ENCODE measurements at places on chromosomes 1 and 21. TPM values are rescaled to one million over a fixed set of nuclear protein-coding genes. Genes with fewer than 3 reads are reported as not detected.

Gene FOXO6
- 0.51 TPM for total RNA-seq

Gene GCSAML
- not detected for total RNA-seq

Gene PGBD5
- total RNA-seq, result not detected

- no peaks in the 10 kb centered on the region for H3K36me3 ChIP-seq
- H3K27ac ChIP-seq, result no peak overlapping the region
- H3K27me3 ChIP-seq, result no peaks in the 10 kb centered on the region
- H3K4me3 ChIP-seq, result no peak overlapping the region
These were observed 42.3 kb upstream of the SYT14 start for GRCh38 chr1:209895709-209896108.

DNA sequence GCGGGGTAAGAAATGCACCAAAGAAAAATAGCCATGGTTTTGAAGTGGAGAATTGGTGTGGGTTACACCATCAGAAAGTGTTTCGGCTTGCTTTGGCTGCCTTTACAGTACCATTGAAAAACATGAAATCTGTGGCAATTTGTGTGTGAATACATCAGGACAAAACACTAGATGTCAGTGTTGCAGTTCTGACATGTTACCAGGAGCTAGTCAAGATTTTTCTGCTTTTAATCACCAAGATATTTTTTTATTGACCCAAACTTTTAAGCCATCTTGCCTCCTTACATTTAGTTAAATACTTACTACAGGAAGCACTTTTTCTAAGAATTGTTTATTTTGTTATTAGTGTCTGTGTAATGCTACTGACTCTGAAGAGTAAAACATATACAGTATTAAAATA is 14.3 kb downstream of the RRP15 start:
- peaks cover 47% of the 10 kb centered on the region for H3K4me1 ChIP-seq
- no peak overlapping the region for H3K27ac ChIP-seq
- peaks cover 26% of the 10 kb centered on the region for H3K36me3 ChIP-seq
- peak; percentile 72 for DNase-seq

GRCh38 chr21:39645331-39645730 is 32.6 kb downstream of the B3GALT5 start:
- DNase-seq, result no peak
- no peak overlapping the region for H3K27ac ChIP-seq
- H3K36me3 ChIP-seq, result no peaks in the 10 kb centered on the region
- H3K4me1 ChIP-seq, result no peaks in the 10 kb centered on the region
- H3K27me3 ChIP-seq, result no peaks in the 10 kb centered on the region
- H3K4me3 ChIP-seq, result no peak overlapping the region

Gene NBPF6
- total RNA-seq, result not detected

Gene SFN
- 0.47 TPM for total RNA-seq

Gene TFF2
- not detected for total RNA-seq

DNA sequence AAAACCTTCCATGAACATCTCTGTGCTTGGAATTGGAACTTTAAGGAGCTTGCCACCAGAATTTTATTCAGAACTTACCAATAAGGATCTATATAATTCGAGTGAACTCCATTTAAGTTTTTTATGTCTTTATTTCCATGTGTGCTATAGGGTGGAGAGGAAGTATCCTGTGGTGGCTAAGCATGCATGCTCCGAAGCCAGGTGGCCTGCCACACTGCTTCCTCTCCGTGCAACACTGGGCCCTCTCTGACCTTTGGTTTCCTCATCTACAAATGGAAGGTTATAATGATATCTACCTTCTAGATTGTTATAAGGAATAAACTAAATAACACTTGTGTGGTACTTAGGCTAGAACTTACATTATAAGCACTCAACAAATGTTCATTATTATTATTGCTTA is 382.1 kb downstream of the PTPRC start:
- H3K27ac ChIP-seq, result no peak overlapping the region
- no peaks in the 10 kb centered on the region for H3K36me3 ChIP-seq
- DNase-seq, result no peak

Gene S100A7A
- not detected for total RNA-seq

DNA sequence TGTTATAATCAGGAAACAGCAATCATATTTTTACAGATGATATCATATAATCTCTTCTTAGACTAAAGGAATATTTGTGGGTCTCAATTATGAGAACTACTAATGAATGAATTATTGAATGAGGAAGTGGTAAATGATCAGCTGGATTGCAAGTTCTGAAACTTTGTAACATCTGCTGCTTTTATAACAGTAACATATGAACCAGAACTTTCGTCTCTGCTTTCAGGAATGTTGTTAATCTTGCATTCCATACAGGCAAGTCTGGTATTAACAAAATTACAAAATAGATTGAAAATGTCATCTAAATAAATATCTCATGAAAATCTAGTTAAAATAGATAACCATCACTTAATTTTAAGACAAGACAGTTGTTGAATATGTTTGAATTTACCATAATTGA is 110.5 kb upstream of the COL11A1 start:
- no peaks in the 10 kb centered on the region for H3K4me1 ChIP-seq
- no peaks in the 10 kb centered on the region for H3K36me3 ChIP-seq
- H3K27me3 ChIP-seq, result no peaks in the 10 kb centered on the region
- no peak overlapping the region for H3K4me3 ChIP-seq

Gene ZNF593OS
- total RNA-seq, result not detected

DNA sequence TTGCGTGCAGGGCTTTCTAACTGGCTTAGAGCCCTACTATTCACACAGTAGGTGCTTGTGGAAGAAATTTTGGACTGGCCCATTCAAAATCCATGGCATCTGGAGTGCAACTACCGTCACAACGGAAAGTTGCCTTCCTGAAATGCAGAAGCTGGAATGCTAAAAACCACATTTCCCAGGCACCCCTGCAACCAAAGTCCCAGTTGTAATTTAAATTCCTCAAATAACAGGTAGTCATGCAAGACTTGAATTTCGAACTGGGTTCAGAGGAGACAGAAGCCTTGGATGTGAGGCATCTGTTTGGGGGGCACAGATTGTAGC is 186.7 kb downstream of the TOMM20 start:
- peaks cover 12% of the 10 kb centered on the region for H3K4me1 ChIP-seq
- no peak overlapping the region for H3K4me3 ChIP-seq
- no peaks in the 10 kb centered on the region for H3K36me3 ChIP-seq

DNA sequence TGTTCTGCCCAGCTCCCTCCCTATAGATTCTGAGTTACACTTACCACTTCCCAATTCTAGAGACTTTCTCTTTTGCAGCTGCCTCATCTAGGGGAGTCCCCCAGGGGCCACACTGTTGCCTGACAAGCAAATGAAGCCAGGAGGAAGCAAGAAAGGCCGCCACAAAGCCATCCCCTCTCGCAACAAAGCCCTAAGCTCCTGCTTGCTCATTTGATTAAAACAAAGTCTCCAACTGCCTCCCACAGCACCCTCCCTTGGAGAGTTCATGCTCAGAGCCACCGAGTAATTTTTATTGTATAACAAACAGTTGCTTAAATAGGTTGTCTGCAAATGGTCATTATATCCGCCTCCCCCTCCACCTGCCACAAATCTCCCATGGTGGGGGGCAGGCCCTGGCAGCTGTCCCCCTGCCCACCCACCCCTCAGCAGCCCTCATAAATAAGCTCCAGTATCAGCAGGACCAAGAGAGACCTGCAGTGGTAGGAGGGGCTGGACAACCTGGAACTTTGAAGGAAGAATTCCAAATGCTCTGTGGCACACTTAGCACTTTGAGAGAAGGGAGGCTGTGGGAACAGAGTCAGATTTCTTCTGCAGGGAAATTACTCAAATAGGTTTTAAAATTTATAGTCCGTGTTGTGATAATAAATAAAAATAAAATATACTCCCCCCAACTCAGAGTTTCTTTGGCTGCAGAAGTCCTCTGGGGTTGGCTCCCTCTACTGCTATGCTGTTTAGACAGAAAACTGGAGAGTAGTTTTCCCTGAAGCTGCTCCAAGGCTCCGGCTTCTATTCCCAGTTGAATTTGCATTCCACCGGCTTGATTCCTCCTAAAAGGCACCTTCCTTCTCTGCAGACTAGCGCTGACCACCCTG is 237.5 kb downstream of the TTLL7 start:
- peak; percentile 98 for DNase-seq
- H3K27ac ChIP-seq, result peak overlapping the region; percentile 97
- H3K27me3 ChIP-seq, result no peaks in the 10 kb centered on the region
- H3K4me1 ChIP-seq, result peaks cover 77% of the 10 kb centered on the region

Gene NMNAT1
- 8.1 TPM for total RNA-seq

Gene RIPPLY3
- total RNA-seq, result not detected

DNA sequence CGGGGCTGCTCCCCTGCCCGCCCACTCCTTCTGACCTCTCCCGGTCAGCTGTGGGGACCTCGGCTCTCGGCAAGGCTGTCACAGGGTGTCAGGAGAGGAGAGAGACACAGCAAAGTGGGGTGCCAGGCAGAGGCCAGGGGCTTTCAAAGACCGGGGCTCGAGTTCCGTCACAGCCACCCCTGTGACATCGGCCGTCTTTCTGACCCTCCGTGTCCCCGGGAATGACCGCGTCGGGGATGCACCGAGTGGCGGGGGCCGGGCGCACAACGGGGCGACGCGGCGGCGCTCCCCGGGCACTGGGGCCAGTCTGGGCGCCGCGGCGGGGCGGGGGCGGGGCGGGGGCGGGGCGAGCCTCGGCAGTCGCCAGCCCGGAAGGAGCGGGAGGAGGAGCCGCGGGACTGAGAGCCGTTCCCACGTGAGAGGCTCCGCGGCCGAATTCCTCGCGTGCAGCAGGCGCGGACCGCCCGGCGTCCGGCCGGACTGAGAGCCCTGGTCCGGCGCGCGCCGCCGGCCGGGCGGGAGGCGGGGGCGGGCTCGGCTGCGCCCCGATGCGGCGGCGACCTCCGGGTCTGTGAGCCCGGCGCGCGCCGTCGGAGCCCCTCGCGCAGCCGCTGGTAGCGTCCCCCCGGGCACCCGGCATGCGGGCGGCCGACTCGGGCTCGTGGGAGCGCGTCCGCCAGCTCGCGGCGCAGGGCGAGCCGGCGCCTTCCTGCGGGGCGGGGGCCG is 229.7 kb upstream of the TMEM51 start:
- H3K27me3 ChIP-seq, result no peaks in the 10 kb centered on the region
- no peaks in the 10 kb centered on the region for H3K4me1 ChIP-seq
- no peak overlapping the region for H3K4me3 ChIP-seq
- DNase-seq, result no peak
